ENCODE measurements at places on chromosomes 6 and 20. TPM values are rescaled to one million over a fixed set of nuclear protein-coding genes. Genes with fewer than 3 reads are reported as not detected.
A peak's percentile ranks its signal among the peaks of the same experiment; 100 is the strongest.

DNA sequence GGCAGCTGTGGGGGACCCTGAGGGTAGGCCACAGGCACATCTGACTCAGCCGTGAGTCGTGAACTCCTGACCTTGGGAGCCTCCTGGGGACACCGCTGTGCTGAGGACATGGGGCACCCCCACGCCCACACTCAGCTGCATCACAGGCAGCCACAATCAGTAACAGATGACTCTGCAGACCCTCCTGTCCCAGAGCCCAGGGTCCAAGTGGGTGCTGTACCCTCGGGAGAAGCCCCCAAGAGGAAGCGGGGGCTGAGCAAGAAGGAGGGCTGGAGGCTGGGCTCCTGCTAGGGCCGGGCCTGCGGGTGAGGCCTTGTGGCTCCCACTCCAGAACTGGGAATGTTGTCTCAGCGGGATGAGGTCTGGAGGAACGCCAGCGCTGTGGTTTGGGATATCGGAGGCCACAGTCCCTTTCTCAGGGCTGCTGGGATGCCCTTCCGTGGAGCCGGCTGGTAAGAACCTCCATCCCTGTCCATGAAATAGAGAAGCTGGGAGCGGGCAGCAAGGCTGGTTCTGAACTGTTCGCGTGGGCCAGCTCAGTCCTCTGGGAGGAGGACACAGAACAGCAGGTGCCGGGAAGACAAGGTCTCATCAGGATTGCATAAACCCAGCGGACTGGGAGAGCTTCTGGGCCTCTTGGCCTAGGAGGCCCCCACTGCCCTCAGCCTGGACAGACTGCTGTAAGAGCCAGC lies 3.1 kb upstream of the LAMA5 start:
- no peaks in the 10 kb centered on the region for H3K27me3 ChIP-seq
- no peaks in the 10 kb centered on the region for H3K36me3 ChIP-seq
- no peak for DNase-seq

DNA sequence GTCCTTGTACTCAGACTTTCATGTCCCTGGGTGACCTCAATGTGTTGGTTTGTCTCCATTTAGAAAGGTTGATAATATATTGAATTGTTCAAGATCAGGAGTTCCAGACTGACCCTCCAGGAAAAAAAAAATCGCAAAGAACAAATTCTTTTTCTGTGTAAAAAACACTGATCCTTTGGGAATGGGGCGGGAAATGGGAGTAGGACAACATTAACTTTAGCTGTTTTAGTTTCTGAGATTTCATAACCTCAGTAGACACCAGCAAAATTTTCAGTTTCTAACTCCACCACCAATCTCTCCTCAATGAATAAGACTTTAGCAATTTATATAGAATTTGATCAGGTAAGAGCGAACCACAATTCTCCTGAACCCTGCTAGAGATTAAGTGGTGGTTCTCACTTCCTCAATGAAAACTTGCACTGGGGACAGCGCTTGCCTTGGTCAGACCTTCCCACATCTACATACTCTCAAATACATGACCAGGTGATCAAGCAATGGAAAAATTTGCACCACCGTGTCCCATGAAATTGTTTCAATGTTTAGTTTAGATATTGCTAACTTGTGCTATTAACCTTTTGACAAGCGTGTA lies 231.2 kb upstream of the PLN start:
- no peaks in the 10 kb centered on the region for H3K27me3 ChIP-seq
- H3K4me1 ChIP-seq: peaks cover 11% of the 10 kb centered on the region
- no peak overlapping the region for H3K27ac ChIP-seq
- no peaks in the 10 kb centered on the region for H3K36me3 ChIP-seq

KCNK15 gene
- not detected for polyA plus RNA-seq

DNA sequence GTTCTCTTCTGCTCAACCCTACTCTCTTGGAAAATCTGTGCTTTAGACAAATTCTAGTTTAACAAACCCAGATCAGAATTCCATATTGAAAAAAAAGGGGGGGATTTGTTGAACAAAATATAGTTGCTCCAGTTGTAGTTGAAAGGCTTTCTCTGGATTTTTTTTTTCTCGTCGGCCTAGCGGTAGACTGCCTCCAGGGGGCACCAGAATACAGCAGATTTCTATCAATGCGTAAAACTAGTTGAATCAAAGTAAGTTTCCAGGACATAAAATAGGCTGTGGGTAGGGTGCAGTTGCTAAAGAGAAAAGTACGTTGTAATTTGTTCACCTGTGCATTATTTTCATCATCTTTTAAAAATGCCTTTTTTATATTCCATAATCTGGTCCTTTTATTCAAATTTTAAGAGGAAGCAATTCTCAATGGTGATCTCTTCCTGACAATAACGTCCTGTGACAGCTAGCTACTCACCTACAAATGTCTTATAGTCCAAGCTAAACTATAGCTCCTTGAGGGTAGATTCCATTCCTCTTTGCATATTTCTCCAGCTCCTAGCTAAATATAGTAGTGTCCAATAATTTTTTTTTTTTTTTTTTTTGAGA lies 105.4 kb downstream of the PERP start:
- H3K4me1 ChIP-seq: no peaks in the 10 kb centered on the region
- no peak overlapping the region for H3K4me3 ChIP-seq
- no peak overlapping the region for H3K27ac ChIP-seq
- DNase-seq: peak; percentile 69

GRCh38 chr6:11462742-11463397 lies 74.7 kb upstream of the TMEM170B start:
- no peak overlapping the region for H3K27ac ChIP-seq
- H3K4me3 ChIP-seq: no peak overlapping the region
- H3K4me1 ChIP-seq: no peaks in the 10 kb centered on the region
- no peak for DNase-seq
- H3K36me3 ChIP-seq: no peaks in the 10 kb centered on the region

DNA sequence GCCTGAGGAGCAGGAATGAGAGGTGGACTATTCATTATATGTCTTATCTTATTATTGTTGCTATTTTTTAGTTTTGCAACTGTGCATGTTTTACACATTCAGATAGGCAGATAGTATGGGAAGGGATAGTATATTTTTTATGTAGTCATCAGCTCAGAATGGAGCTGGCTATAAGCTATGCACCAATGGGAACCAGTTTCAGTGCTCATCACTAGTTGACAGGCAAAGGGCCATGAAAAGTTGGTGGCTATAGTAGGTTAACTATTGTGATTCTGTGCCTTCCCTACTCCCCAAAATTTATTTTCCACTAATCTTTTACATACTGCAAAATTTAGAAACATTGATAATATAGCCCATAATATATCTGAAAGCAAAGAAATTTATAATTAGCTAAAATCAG lies 5.3 kb upstream of the UBD start:
- H3K4me3 ChIP-seq: no peak overlapping the region
- H3K27ac ChIP-seq: no peak overlapping the region
- H3K36me3 ChIP-seq: no peaks in the 10 kb centered on the region
- DNase-seq: no peak
- H3K27me3 ChIP-seq: peaks cover 11% of the 10 kb centered on the region
- H3K4me1 ChIP-seq: no peaks in the 10 kb centered on the region

DNA sequence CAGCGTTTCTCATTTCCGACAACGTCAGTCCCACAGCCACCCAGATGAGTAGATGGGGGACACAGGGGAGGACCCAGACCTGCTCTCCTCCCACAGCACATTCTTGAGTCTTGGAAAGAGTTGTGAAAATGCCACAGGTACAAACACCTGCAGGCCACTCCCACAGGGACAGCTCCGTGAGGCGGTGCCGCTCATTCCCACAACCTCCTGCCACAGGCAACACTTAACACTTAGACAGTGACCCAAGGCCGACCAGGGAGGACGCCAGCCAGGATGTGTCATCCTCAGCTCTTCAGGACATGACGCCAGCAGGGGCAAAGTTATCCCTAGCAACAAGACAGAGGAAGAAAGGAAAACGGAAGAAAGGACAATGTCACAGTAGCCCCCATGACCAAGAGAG lies 22.9 kb upstream of the HLA-B start:
- peaks cover 8% of the 10 kb centered on the region for H3K27me3 ChIP-seq
- H3K4me3 ChIP-seq: no peak overlapping the region
- no peak for DNase-seq
- H3K36me3 ChIP-seq: no peaks in the 10 kb centered on the region

DNA sequence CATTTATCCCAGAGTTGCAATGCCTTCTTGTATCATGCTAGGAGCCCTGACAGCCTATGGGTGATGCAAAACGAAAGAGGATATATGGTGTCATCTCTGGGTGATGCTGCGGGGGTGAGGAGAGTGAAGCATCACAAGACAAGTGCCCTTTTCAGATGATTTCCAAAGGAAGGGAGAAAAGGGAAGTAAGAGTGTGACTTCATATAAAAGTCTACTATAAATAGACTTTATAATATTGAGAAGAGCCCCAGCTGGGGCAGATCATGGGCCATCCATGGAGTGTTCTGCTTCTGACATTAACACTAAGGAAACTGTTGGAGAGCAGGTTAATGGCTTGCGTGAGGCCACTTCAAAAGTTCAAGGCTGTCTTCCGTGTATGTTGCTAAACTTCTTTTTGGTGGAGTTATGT lies 4.4 kb downstream of the CD83 start:
- no peaks in the 10 kb centered on the region for H3K4me1 ChIP-seq
- no peaks in the 10 kb centered on the region for H3K36me3 ChIP-seq
- H3K27ac ChIP-seq: no peak overlapping the region

Measured in cardiac muscle cell (in vitro differentiated cells and primary cell).